Osteocyte (in vitro differentiated cells): ENCODE measurements at places on chromosomes 2 and 18. TPM values are rescaled to one million over a fixed set of nuclear protein-coding genes. Genes with fewer than 3 reads are reported as not detected.

DNA sequence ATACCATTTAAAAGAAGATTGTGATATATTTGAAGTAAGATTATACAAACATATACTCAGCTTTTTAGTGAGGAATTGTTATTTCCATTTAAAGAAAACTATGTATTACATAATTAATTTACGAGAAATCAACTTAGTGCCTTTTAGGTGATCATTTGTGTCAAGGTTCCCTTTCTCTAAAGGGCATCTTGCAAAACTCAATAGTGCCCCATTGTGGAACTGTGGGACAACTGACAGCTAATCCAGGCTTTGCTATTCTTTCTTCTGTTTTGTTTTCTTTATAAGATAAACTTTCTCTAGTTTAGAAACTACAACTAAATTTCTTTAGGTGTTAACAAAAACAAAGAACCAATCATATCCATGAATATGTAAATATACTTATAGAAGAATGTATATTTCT is 24.3 kb upstream of the VIT start:
- H3K4me1 ChIP-seq = peaks cover 3% of the 10 kb centered on the region
- H3K27ac ChIP-seq = no peak overlapping the region
- no peak for DNase-seq
- no peak overlapping the region for H3K4me3 ChIP-seq
- no peaks in the 10 kb centered on the region for H3K36me3 ChIP-seq

DNA sequence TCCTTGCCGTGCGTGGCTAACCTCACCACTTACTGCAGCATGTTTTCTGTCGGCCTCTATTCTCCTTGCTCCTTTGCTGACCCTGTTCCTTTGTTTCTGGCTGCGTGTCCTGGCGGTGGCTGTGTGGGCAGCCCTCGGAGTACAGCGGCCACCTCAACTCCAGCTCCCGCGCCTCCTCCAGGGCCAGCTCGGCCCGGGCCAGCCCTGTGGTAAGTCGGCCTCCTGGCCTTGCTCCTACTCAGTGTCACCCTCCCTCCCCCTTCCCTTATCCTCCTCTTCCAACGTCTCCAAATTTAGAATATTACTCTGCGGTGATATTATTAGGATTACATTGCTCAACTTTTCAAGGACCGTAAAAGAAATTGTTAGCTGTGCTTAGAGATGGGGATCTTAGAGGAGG is 59.5 kb upstream of the RBM44 start:
- peaks cover 33% of the 10 kb centered on the region for H3K4me1 ChIP-seq
- H3K4me3 ChIP-seq = no peak overlapping the region
- no peaks in the 10 kb centered on the region for H3K27me3 ChIP-seq
- no peak for DNase-seq
- H3K36me3 ChIP-seq = peaks cover 8% of the 10 kb centered on the region
- H3K27ac ChIP-seq = no peak overlapping the region

DNA sequence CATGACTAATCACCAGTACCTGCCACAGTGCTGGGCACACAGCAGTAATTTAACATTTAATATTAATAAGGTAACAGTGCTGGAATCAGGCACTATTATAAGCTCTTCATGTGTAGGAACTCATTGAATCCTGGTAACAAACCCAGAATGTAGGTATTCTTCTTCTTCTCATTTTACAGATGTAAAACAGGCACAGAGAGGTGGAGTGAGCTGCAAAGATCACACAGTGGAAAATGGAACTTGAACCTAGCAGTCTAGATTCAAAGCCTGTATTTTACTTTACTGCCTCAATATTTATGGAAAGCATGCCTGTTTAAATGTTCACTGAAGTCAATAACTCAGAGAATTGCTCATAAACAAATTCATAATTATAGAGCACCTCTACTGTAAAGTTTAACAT is 3.7 kb upstream of the VAPA start:
- no peaks in the 10 kb centered on the region for H3K36me3 ChIP-seq
- H3K27ac ChIP-seq = no peak overlapping the region
- peaks cover 6% of the 10 kb centered on the region for H3K27me3 ChIP-seq
- no peak for DNase-seq

- H3K27ac ChIP-seq = no peak overlapping the region
- no peak for DNase-seq
- no peak overlapping the region for H3K4me3 ChIP-seq
- no peaks in the 10 kb centered on the region for H3K27me3 ChIP-seq
- H3K36me3 ChIP-seq = no peaks in the 10 kb centered on the region
- H3K4me1 ChIP-seq = peaks cover 21% of the 10 kb centered on the region
These were observed 46.3 kb upstream of the SLC39A10 start for GRCh38 chr2:195610717-195611116.

DNA sequence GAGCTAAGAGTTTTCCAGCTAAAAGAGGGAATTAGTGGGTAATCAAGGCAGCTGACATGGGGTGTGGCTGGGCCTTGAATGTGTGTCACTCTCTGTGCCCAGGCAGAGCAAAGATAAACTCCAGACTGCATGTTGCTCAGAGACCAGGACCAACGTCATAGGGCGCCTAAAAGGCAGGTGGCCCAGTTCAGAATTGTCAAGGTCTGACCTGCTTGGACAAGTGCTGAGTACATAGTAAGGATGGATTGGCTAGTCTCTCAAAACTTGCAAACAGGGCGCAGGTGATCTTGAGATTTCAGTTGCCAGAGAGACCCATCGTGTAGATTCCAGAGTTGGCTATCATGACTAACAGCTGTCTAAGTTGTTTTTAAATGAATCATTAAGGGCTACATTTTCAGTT is 19.0 kb downstream of the CLUL1 start:
- no peaks in the 10 kb centered on the region for H3K36me3 ChIP-seq
- H3K4me1 ChIP-seq = no peaks in the 10 kb centered on the region
- H3K4me3 ChIP-seq = no peak overlapping the region
- peaks cover 19% of the 10 kb centered on the region for H3K27me3 ChIP-seq
- no peak overlapping the region for H3K27ac ChIP-seq

DNA sequence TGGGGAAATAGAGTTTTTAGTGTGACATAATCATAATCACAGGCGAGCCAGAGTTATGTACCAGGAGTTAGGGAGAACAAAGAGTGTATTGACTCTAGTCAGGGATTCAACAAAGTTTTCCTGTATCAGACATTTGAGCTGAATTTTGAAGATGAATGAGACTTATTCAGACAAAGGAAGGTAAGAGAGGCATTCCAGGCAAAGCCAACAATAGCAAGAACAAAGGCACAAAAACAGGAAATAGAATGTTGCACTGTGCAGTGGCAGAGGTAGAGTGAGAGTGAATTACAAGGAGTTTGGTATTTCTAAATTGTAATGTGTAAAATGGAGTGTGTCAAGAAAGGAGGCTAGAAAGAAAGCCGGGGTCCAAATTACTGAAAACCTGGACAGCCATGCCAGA is 156.2 kb downstream of the CCDC148 start:
- H3K27me3 ChIP-seq = no peaks in the 10 kb centered on the region
- peaks cover 2% of the 10 kb centered on the region for H3K36me3 ChIP-seq
- DNase-seq = no peak
- no peak overlapping the region for H3K4me3 ChIP-seq

- H3K4me3 ChIP-seq = no peak overlapping the region
- H3K4me1 ChIP-seq = no peaks in the 10 kb centered on the region
- H3K27me3 ChIP-seq = no peaks in the 10 kb centered on the region
- H3K36me3 ChIP-seq = no peaks in the 10 kb centered on the region
- no peak overlapping the region for H3K27ac ChIP-seq
These were observed 230.6 kb downstream of the FBXO15 start for GRCh38 chr18:73917046-73917445.

DNA sequence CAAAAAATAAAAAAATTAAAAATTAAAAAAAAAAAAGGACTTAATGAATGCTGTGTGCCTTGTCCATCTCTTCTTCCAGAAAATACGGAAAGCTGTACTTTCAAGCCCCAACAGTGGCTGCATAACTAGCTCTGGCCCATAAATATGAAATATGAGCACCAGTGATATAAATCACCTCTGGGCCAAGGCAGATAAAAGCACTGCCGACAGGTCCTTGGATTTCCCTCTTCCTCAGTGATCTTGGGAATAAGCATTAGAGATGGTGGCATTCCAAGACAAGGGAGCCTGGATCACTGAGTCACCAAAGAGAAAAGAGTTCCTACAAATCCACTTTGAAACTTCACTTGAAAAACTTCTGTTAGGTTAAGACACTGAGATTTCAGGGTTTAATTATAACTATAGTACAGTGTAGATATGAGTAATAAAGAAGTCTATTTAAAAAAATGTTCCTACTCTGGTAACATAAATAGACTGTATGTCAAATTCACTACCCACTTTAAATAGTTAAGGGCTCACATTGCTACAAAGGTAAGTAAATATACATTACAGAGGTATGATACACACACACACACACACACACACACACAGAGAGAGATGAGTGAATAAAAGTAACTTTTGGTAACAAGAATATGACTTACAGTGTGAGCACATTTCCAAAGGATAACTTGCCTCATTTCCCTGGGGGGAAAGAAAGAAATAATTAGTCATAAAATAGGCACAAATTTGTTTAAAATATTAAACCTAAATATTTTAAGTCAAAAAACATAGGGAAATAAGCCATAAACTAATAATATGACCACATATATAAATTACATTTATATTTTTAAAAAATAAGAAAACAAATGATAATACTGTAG is 35.6 kb downstream of the PPP3R1 start:
- DNase-seq = no peak

DNA sequence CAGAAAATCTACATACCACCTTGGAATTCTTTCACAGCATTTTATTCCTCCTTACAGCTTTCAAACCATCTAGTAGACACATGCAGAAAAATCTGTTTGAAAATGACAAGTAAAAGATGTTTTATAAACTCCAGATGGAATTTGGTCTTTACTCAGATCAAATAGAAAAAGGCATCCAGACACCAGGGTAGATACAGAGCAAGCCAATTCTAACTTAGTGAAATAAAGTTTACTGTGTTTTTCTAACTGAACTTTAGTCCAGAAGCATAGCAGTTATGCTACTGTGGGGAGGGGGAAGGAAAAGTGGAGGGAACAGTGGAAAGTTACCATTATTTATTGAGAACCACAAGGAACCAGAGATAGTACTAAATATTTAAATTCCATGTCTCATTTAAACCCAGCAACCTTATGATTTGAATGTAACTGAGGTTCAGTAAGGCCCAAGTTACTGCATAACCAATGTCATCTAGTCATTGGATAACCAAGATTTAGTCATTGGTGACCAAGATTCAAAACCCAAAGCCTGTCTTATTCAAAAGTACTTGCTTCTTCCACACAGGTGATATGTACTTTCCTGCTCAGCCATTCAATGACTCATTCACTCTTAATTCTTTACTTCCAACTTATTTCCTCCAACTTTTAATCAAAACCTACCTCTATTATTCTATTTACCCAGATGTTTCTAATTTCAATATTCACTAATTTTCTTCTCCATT is 57.7 kb downstream of the RAD51AP2 start:
- H3K4me3 ChIP-seq = no peak overlapping the region
- H3K27ac ChIP-seq = no peak overlapping the region
- DNase-seq = no peak
- H3K36me3 ChIP-seq = no peaks in the 10 kb centered on the region
- no peaks in the 10 kb centered on the region for H3K4me1 ChIP-seq

- no peak overlapping the region for H3K27ac ChIP-seq
- peak; percentile 70 for DNase-seq
- H3K36me3 ChIP-seq = peaks cover 11% of the 10 kb centered on the region
These were observed 78.1 kb upstream of the RBM44 start for GRCh38 chr2:237720444-237720843.

- no peak for DNase-seq
- no peak overlapping the region for H3K4me3 ChIP-seq
- no peaks in the 10 kb centered on the region for H3K27me3 ChIP-seq
- H3K4me1 ChIP-seq = no peaks in the 10 kb centered on the region
- H3K27ac ChIP-seq = no peak overlapping the region
These were observed 101.7 kb upstream of the SP3 start for GRCh38 chr2:174066871-174067270.

GRCh38 chr2:25029183-25029554 is 12.7 kb upstream of the EFR3B start:
- no peaks in the 10 kb centered on the region for H3K36me3 ChIP-seq
- peaks cover 16% of the 10 kb centered on the region for H3K27me3 ChIP-seq
- H3K4me3 ChIP-seq = no peak overlapping the region
- DNase-seq = no peak
- no peaks in the 10 kb centered on the region for H3K4me1 ChIP-seq
- H3K27ac ChIP-seq = no peak overlapping the region

GRCh38 chr2:210756855-210757254 is 200.5 kb downstream of the CPS1 start:
- no peaks in the 10 kb centered on the region for H3K4me1 ChIP-seq
- no peaks in the 10 kb centered on the region for H3K27me3 ChIP-seq
- H3K27ac ChIP-seq = no peak overlapping the region

- DNase-seq = peak; percentile 57
- H3K27me3 ChIP-seq = no peaks in the 10 kb centered on the region
- peaks cover 5% of the 10 kb centered on the region for H3K4me1 ChIP-seq
- no peak overlapping the region for H3K27ac ChIP-seq
These were observed 43.2 kb downstream of the ANKMY1 start for GRCh38 chr2:240514631-240515030.

DNA sequence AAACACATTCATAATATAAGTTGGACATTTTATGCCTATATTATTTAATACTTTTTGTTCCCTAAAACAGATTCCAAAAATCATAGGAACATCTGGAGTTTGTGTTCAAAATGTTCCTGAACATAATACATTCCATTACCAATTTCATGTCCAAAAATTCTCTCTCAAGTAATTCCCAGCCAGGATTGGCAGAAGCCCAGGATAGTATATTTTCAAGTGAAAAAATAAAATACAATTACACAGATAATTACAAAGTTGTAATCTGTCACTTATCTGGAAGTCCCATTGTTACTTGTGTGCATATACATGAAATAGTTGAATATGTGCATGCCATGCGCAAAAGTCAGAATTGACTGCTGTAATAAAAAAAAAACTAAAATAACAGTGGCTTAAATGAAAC is 5.2 kb upstream of the SCN7A start:
- peaks cover 3% of the 10 kb centered on the region for H3K4me1 ChIP-seq
- DNase-seq = no peak
- H3K27me3 ChIP-seq = peaks cover 26% of the 10 kb centered on the region
- no peak overlapping the region for H3K4me3 ChIP-seq

DNA sequence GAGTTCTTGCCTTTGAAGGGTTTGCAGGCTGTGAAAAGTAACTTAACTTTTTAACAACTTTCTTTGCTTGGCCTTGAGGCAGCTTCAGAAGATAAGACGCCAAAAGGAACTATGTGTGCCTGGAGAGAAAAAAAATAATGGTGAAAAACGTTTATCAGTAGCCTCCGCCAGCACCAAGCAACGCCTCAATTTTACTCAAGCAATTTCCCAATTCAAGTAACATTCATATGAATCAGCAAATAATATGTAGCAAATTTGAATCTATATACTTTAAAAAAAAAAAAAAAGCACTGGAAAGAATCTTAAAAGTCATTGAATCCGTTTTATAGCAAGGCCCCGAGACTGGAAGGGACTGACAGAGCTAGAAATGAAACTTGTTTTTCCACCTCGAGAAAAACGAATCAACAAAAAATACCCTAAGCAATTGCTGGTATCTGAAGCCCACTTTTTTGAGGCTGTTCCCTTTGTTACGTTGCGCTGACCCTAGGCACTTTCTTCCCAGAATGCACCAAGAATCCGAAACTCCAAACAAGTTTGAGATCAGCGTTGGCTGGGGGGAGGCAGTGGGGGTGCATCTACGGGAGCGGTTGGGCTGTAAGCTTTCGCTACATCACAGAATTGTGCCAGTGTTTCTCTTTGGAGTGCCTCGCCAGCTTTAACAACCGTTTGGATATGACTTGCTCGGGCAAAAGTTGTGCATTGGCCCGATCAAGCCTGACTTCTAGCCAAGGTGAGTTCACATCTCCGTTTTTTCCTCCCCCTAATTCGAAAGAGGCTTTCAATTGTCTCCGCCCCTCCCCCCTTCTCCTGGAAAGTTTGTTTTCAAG is 2.7 kb upstream of the TGIF1 start:
- peak overlapping the region; percentile 99 for H3K27ac ChIP-seq
- no peaks in the 10 kb centered on the region for H3K27me3 ChIP-seq
- H3K36me3 ChIP-seq = no peaks in the 10 kb centered on the region

C1GALT1C1L gene
- not detected in 2 replicates for total RNA-seq

SAG gene
- total RNA-seq = not detected in 2 replicates

NT5C1B gene
- total RNA-seq = not detected in 2 replicates

ZNF396 gene
- total RNA-seq = 1.9 and 2.2 TPM in 2 replicates

OXER1 gene
- total RNA-seq = not detected in 2 replicates

KLHL30 gene
- 1.0 and 1.2 TPM in 2 replicates for total RNA-seq
